NCI-H1105 treated with DMSO at 0.1 percent for 48 hours (cell line): ENCODE measurements at places on chromosomes 6 and 20.

GRCh38 chr6:163496205-163496604 lies 81.7 kb downstream of the QKI start:
- DNase-seq, result no peak

- DNase-seq, result no peak
Measured at GRCh38 chr6:104679971-104680370, 179.7 kb downstream of the HACE1 start.

GRCh38 chr20:24148372-24148771 lies 159.8 kb upstream of the GGTLC1 start:
- DNase-seq, result no peak

GRCh38 chr20:11305406-11305805 lies 612.3 kb upstream of the BTBD3 start:
- peak; percentile 4 for DNase-seq

DNA sequence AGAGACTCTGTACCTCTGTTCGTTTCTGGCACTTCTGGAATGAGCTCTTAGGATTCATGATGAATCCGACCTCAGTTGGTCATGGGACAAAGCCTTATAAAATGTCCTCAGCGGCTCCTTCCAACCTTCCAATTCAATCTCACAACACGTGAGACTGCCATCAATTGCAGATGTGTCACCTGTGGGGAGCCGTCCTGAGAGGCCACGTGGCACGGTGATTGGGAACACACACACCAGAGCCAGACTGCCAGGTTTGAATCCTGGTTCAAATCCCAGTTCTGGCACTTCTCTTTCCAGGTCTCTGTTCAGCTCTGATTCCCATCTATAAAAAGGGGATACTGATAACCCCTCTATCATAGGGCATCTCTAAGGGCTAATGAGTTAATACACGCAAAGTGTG lies 124.5 kb downstream of the ANKRD60 start:
- DNase-seq, result no peak

- DNase-seq, result no peak
Measured at GRCh38 chr6:90770778-90771177, 183.9 kb upstream of the MAP3K7 start.

GRCh38 chr20:49233226-49233625 lies 14.0 kb downstream of the DDX27 start:
- no peak for DNase-seq

- DNase-seq, result peak; percentile 98
Measured at GRCh38 chr6:82057846-82058554, 189.5 kb downstream of the IBTK start.

DNA sequence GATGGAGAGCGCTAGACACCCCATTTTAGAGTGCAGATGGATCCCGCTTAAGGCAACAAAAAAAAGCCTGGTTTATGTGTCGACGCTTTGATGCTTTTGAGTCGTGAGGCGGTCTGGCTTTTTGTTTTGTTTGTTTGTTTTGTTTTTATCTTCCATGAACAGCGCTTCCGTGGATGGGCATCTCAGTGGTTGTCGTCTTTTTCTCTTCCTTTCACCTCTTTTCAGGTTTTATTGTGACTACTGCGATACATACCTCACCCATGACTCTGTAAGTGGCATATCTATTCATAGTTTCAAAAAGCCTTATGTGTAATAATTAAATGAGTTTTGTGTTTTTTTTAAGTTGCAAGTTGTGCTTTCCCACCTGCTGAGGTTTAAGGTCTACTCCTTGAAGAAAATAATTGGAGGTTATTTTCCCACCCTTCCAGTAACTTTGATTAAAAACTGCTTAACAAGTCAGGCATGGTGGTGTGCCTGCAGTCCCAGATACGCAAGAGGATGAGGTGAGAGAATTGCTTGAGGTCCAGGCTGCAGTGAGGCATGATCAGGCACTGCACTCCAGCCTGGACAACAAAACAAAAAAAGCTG lies 476 bp downstream of the SNRPC start:
- DNase-seq, result no peak

DNA sequence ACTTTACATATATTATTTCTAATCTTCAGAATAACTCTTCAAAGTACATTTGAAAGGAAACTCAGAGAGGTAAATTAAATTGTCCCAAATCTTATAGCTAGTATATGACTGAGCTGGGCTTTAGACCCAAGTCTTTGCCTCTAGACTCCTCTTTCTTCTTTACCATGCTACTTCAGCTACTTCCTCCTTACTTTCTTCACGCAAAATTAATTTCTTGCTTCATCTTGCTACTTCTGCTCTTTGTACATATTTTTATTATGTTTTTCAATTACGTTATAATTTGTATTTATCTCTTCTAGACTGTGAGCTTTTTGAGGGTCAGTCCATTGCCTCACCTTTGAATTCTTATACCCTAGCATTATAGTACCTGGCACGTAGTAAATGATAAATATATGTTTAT lies 5.3 kb downstream of the TMEM170B start:
- DNase-seq, result no peak

DNA sequence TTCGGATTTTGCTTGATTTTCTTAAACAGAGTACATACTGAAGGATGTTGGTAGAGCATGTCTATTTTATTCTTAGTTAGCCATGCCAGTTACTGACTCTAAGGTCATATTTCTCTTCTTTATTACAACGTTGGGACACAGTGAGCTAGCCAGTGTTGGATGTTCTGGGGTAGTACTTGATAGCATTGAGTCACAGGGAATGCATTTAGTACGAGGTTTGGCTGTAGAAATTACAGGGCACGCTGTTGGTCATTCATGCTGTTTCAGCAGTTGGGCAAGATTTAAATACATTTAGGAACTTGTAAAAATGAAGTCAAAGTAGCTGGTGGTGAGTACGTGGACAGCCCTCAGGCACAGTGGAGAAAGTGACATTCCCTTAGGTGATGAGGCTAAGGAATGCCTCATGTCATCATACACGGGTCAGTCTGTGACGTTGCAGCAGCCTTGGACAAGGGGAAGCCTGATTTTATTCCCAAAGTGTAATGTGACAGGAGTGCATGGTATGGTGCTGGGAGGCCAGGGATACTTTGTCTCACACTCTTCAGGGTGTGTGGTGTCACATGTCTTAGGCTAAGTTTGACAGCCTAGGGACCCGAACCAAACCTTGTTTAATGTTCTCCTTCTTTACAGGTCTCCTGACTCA lies 57.7 kb upstream of the SLC22A1 start:
- DNase-seq, result no peak

DNA sequence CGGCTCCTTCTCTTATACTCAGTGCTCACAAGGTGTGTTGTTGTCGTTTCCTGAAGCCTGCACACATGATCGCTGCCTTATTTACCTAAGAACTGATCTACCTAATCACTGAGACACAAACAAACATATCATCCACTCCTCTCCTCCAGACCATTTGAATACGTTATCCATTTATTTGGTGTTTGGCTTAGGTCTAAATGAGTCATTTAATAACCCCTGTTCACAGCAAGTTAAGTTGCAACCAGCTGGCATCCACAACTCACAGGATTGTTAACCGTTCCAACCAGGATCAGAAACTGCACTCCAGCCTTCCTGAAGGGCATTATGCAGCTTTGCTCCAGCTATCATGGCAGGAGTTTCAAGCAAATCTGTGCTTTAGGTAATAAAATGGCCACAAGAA lies 511.1 kb upstream of the MAP3K7 start:
- DNase-seq, result peak; percentile 87

- no peak for DNase-seq
Measured at GRCh38 chr6:18976091-18976490, 588.9 kb downstream of the RNF144B start.

DNA sequence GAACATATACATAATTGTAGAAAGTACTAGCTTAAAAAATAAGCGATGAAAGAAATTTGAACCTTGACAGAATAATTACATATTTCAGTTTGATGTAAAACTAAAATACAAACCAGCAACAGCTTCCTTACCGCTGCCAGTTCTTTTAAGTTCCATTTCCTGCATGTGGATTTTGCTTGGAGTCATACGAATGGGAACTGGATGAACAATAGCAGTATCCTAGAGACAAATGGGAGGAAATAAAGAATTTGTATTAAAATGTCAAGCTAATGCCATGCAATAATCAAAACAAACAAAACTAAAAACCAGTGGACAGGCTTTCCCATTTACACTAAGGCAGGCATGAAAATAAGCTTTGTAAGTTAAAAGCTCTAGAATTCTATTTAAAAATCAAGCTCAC lies 67.1 kb downstream of the REPS1 start:
- no peak for DNase-seq

- no peak for DNase-seq
Measured at GRCh38 chr6:170022827-170023619, 267.9 kb downstream of the DLL1 start.

DNA sequence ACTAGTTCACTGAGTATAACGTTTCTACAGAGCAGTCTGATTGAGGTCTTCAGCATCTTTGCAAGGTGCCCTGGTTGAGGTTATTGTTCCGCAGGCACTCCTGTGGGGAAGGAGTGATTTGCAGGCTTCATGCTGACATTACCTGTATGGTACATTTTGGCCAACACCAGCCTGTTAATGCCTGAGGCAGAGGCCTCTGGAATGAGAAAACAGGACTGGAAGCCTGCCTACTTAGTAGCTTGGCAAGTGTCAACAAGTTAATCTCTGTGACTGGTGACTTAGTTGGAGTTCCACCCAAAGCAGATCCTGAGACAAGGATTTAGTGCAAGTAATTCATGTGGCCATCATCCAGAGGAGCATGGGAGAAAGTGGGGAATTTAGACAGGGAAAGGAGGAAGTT lies 24.6 kb downstream of the MAS1 start:
- DNase-seq, result no peak

- DNase-seq, result peak; percentile 34
Measured at GRCh38 chr6:134676307-134677281, 273.3 kb downstream of the ALDH8A1 start.

- no peak for DNase-seq
Measured at GRCh38 chr6:111517965-111518364, 34.9 kb upstream of the REV3L start.

DNA sequence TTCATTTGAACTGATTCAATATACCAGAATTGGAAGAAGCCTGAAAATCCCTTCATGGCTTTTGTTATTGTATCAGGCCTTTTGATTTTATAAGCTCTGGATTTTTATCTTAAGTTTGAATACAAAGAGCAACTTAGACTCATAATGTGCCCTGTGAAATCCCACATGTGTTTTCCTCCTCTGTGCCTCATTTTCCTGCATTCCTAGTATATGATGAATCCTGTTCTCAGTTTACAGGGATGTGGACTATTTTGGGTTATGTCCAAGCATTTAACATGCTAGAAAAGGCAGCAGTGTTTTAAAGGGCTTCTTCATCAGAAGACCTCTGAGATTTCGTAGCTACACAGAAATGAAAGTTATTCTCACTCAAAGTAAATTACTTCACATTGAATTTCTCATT lies 455.0 kb downstream of the RFPL4B start:
- DNase-seq, result no peak

DNA sequence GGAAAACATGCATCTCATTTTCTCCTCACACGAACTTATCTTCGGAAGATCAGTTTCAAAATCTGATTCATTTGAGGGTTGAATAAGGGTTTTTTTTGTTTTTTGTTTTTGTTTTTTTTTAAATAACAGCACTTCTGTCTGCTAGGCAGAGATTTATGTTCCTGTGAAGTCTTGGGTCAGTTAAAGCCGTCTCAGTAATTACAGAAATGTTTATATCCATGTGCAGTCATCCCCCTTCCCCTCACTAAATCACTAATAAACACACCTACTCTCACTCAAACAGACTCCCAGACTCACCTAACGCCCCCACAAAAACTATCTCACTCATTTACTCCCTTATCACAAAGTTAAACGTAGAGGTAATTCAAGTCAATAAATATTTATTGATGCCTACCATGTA lies 214.2 kb upstream of the SUPT3H start:
- DNase-seq, result no peak

DNA sequence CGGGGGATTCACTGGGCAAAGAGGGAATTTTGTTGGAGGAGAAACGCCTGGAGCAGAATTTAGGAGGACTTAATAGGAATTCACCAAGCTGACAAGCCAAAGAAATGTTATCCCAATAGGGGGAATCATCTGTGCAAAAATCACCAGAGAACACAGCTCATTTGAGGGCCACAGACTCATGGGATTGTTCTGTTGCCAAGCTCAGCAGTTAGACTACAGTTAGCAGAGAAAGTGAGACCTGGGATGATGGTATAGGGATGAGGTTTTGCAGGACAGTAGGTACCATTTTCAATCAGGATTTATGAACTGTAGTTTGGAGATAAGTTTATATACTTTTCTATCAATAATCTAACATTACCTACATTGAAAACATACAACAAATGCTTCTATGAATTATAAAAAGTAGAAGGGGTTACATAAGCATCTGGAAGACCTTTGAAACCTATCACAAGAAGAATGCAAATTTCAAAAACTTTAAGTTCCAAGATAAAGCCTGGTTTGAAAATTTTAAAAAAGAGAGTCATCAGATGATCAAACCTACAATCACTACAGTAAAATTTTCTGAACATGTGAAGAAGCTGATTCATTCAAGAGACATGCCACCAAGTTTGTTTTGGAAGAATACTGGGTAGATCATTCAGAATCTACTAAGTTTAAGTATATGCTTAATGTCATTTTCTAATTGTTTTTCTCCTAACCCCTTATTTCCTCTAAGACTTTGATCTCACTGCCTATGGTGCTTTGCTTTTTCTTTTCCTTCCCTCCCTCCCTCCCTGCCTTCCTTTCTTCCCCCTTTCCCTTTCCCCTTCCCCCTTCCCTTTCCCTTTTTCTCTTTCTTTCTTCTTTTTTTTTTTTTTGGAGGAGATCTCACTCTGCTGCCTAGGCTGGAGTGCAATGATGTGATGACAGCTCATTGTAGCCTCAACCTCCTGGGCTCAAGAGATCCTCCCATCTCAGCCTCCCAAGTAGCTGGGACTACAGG lies 81.5 kb downstream of the KIF13A start:
- DNase-seq, result no peak

DNA sequence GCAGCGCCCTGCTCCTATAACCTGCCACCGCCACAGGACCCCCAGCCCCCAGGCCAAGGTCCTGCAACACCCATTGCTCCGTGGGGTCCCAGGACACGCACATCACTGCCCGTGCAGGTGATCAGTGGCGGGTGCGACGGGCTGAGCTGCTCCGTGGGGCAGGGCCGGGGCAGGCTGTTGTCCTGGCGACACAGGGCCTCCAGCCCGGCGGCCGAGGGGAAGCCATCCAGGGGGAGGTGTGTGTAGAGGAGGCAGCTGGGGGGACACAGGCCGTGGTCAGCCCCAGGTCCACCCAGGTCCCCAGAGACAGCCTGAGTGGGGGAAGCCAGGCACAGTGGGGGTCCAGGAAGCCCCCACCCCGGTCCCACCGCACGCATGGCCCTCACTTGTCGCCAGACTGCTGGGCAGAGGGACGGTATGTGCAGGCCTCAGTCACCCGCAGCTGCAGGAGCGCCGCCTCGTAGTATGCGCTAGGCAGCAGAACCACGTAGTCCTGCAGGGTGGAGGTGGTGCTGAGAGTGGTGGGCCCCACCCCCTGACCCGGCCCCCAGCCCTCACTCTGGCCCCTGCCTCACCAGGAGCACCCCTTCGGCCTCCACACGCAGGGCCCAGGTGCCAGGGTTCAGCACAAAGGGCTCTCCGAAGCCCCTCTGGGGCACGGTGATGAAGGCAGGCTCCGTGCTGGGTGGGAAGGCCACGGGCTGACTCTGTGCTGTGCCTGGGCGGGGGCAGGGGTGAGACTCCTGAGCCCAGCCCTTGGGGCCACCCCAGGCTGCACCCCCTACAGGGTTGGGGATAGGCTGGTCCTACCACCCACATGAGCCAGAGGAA lies 30.4 kb downstream of the ADRM1 start:
- DNase-seq, result no peak
